ENCODE measurements at places on chromosomes 3 and 15.

GRCh38 chr3:119063471-119063870 is 28.8 kb upstream of the IGSF11 start:
- no peak for DNase-seq

- DNase-seq = no peak
These were observed 561.3 kb downstream of the IGSF11 start for GRCh38 chr3:118473343-118473742.

- no peak for DNase-seq
These were observed 747.7 kb upstream of the CBLB start for GRCh38 chr3:106616556-106616955.

DNA sequence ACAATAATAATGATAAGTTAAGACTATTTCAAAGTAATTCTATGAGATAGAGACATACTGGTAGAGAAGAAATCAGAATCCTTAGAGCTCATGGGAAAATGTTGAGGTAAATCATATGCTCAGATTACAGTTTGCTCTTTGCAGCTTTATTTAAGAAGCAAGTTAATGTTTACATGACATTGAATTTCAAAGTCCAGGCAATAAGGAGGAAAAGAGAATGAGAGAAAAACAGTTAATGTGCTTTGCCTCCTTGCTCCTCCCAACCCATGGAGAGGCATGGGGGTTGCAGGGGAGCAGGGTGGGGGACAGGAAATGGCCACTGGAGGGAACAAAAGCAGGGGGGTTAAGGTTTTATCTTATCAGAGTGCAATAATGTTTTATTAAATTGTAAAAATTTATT is 42.2 kb upstream of the ZBTB38 start:
- peak; percentile 67 for DNase-seq

DNA sequence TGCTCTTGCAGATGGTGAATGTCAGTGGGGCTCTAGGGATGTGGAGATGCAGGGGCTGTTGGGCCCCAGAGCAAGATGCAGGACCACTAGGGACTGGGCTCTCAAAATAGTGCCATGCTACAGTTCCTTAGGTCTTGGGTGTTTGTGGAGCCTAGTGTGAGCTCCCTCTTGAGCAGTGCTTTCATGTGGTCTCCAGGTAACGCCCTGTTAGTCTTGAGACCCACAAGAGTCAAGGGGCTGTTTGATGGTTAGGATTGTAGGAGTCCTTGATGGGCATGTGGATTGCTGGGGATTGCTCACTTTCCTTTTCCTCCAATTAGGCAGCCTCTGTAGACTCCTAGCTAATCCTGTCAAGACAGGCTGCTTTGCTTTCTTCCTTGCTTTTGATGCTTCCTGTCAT is 56.0 kb downstream of the CCDC66 start:
- no peak for DNase-seq

DNA sequence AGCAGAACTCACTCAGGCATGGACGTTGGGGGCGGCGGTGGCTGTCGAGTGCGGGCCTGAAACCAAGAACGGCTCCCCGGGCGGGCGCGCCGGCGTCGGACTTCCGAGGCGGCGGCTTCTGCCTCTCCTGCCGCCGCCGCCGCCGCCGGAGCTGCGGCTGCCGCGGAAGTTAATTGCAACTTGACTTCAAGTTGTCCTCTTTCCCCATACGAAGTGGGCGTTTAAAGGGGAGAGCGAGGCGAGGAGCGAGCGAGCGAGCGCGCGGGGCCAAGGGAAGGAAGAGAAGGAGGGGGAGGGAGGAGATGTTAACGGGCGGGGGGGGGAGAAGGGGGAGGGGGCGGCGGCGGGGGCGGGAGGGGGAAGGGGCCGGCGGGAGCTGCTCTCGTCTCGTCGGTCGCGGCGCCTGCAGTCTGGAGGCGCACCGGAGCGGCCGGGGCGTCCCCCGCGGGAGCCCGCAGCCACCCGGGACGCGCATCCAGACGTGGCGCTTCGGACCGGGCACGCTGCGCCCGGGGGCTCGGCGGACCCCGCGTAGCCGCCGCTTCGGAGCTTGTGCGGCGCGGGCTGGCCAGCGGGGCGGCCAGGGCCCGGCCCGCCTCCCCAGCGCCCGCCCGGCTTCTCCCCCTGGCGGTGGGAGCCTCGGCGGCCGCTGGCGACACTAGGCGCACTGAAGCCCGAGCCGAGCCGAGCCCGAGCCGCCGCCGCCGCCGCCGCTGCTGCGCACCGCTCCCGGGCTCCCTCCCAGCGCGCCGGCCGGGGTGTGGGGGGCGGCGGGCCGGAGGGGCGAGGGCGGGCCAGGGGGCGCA is 19.7 kb upstream of the SATB1 start:
- no peak for DNase-seq

DNA sequence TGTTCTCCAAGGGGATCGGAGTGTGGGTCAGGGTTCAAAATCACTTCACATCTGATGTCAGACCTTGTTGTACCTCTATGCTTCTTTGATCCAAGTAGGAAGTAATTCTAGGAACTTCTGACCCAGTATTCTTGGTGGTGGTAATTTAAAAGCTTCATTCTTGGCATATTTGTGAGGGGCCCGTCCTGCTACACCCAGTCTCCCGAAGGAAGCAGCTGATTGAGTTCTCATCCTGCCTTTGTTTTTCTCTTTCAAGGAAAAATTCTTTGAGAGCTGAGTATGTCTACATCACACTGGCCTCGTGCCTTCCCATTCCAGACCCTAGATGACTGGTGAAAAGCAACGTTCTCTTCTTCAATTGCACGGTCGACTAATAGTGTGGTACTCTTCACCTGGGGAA is 234.4 kb upstream of the TPRG1 start:
- DNase-seq = no peak

Measured in RCC 7860 (cell line).